Glomerular endothelial cell (primary cell): ENCODE measurements at places on chromosomes 12 and 14.

DNA sequence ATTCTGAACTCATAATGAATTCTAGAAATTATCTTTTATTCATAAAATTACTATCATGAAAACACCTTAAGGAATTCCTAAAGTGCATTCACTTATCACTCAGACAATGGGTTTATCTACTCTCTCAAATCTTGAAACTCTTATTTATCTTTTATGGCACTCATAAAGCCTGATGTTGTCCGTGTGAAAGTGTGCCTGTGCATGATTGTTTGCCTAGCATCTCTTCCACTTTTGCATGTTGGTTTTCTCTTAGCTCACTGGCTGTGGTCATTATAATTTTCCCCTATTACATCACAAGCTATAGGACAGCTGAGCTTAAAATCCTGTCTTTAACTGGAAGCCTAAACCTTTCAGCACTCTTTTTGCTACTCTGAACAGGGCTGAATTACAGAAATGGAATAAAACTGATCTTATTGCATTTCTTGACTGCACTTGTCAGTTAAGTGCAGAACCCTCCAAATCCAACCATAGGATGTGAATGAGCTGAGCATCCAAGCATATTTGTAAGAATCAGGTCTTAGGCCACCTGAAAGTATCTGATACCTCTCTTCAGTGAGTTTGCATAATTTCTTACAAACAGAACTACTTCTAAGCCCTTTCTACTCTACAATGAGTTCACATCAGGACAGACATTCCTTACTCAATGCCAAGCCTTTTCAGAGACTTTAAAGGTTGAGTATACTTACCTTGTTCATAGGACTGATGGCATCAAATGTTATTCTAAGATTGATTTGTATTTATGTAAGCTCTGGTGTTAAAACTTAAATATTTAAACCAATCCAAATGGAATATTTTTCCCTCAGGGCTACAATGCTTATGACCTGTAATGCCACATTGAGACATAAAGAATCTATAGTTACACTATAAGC, 221.2 kb upstream of the KITLG start:
- DNase-seq: no peak

GRCh38 chr12:2682296-2683251, 112.2 kb upstream of the FKBP4 start:
- peak; percentile 9 for DNase-seq

DNA sequence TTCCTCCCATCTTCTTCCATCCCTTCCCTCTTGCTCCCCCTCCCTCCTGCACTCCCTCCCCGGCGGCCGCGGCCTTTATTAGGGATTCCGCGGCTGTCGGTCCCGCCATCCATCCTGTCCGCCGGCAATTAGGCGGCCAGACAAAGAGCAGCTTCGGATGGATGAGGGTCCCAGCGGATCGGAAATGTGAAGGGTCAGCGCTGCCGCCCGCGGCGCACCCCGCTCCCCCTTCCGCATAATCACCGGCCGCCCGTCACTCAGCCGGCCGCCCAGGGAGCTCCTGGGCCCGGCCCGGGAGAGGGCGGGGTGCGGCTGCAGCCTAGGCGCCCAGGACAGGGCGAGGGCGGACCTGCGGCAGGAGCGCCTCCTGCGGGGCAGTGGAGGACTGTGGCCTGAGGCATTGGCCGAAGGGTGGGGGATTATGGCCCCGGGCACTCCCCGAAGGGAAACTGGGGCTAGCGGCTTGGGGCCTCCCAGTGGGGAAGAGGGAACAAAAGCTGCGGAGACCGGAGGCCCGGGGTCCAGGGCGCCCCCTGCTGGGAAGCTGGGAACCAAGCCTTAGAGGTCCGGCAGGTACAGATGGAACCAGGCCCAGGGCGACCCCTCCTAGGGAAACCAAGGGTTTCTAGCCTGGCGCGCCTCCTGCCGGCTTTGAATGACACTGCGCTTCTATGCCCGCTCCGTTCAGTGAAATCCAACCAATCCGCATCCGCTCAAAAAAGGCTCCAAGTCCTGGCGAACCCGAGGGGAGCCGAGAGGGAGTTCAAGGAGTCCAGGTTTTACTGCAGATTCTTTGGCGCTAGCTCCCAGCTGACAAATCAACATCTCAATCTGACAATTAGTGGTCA, 4.4 kb upstream of the DNAJC22 start:
- no peak for DNase-seq

- no peak for DNase-seq
These were observed 8.7 kb upstream of the NCOR2 start for GRCh38 chr12:124576061-124576650.

- DNase-seq: no peak
These were observed 733 bp downstream of the TTC7B start for GRCh38 chr14:90815572-90815821.

- no peak for DNase-seq
These were observed 102.0 kb downstream of the PRMT8 start for GRCh38 chr12:3592856-3593625.

DNA sequence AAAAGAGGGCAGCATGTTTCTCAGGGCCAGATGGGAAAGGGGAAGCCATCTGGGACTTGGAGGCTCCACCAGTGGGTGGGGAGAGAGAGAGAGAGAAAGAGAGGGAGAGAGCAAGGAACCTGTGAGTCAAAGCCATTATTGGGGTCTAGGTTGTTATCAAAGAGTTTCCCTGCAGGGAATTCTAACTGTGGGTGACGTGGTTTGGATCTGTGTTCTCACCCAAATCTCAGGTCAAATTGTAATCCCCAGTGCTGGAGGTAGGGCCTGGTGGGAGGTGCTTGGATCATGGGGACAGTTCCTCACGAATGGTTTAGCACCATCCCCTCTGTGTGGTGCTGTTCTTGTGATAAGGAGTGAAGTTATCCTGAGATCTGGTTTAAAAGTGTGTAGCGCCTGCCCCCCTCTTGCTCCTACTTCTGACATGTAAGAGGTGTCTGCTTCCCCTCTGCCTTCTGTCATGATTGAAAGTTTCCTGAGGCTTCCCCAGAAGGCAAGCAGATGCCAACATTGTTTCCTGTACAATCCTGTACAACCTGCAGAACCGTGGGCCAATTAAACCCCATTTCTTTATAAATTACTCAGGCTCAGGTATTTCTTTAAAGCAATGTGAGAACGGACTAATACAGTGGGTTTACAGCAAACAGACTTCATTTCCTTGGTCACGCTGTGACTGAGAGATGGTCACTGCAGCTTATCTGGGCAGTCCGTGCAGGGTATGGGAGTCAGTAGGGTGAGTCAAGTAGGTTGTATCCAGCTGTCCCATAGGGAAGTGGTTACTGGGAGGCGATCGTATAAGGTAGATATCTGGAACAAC, 52.4 kb downstream of the CCDC91 start:
- DNase-seq: no peak

GRCh38 chr14:103057028-103057371, 349 bp downstream of the CDC42BPB start:
- DNase-seq: no peak

- DNase-seq: no peak
These were observed 34.1 kb upstream of the DAAM1 start for GRCh38 chr14:59154373-59154772.

DNA sequence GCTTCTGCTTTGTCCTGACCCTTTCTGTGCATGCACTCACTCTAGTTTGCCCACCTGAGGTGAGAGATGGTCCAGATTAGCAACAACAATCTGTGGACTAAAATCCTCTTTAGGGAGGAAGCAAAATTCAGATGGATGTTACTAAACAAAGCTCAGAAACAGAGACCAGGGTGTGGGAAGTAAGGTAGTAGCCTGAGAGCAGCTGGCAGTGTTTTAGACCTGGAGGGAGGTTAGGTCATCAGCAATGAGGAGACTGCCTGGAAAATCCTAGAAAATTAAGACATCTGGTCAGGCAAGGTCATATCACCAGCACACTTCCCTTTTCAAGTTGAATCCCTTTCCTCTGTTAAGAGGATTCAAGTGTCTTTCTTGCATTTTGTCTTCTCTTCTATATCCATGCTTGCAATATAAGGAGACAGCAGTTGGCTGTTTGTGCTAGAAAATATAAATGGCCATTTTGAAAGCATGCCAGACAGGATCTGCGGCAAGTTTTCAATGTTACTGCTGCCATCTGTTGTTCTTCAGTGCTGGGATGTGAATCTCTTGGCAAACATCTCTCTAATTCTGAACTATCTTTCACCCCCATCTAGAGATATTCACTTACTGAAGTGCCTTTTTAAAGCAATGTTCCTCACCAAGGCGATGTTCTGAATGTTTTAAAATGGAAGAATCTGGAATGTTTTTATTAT, 266.4 kb downstream of the NAV3 start:
- DNase-seq: no peak

GRCh38 chr12:32148372-32148771, 41.7 kb downstream of the BICD1 start:
- no peak for DNase-seq

DNA sequence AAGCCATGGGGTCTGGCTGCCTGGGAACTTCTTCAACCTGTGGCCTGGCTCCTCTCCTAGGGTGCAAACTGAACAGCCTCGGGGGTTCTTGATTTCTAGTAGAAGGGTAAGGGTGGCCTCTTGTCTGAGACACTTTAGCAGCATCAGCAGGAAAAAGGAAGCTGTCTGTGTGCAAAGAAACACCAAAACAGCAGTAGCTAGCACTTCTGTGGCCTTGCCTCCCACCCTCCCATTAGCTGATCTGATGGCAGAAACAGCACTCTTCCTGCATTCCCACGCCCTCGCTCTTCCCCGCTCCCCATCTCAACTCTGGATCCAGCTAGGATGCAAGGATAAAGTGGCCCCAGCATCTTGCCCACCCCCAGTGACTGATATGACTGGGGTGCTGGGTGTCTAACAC, 20.7 kb downstream of the SLC7A8 start:
- DNase-seq: no peak

GRCh38 chr14:95265106-95266094, 54.3 kb downstream of the CLMN start:
- DNase-seq: peak; percentile 96

DNA sequence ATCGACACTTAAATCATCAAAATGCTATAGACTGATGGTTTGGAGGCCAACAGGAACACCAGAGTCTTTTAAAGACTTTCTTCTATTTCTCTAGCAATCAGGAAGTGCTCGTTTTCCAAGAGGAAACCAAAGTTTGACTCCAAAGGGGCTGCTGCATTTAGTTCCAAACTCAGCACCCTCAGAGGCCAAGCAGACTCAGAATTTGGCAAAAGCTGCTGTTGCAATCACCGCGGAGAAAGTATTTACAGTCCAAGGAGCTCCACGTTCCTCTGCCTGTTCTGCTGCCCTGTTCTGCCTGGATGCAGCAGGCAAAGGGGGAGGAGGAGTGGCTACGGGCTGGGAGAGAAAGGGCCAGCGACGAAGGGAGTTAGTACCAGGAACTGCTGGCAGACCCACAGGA, 325.1 kb downstream of the BCL11B start:
- no peak for DNase-seq

GRCh38 chr12:118035190-118036041, 18.9 kb downstream of the RFC5 start:
- DNase-seq: no peak

DNA sequence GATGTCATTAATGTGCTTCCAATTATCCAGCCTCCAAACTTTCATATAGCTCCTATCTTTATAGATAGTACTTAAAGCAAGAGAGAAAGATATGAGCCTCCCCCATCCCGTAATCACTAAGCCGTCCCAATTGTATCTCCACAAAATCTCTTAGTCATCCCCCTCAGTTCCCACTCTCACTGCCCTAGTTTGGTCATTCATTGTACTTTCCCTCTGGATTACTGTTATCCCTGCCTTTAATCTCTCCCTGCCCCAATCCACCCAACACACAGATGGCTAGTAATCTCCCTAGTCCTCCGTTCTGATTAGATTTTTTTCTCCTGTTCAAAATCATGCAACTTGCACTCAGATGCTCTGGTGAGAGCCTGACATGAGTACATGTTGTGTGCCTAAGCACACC, 5.4 kb upstream of the BCAT1 start:
- no peak for DNase-seq

GRCh38 chr14:93308686-93309345, 24.0 kb downstream of the BTBD7 start:
- DNase-seq: no peak

GRCh38 chr14:94390372-94391086, 2.1 kb upstream of the SERPINA1 start:
- DNase-seq: no peak

- no peak for DNase-seq
These were observed 25.7 kb downstream of the TBC1D15 start for GRCh38 chr12:71865166-71865713.

DNA sequence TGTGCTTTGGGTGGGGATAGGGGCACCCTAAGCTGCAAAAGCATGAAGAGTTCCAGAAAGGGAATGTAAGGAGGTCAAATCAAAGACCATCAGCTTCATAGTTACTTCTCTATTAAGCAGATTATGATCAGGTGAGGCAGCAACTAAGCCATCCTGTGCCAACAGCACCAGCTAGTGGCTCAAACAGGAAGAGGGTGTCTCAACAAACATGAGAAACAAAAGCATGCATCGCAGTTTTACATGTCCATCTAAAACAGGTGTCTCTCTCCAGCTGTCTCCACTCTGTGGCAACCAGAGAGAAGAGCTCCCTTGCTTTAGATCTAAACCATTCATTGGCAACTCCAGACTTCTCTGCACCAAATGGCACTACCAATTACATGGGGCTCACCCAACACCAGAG, 52.9 kb downstream of the ACTN1 start:
- no peak for DNase-seq

DNA sequence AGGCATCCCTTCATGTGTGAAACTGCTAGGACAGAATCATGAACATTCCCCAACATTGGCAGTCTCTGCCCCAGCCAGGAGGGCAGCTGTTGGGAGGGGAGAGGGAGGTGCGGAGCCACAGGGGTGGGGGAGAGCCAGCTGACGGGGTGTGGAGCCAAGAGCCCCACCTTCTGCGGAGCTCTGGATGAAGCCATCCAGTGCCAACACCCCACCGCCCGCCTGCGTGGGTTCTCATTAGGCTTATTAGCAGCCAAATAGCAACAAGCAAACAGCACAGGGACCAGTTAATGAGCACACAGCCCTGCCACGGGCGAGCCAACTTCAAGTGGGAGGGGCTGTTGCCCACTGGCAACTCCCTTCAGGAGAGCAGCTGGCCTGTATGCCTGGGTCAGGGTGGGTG, 12.1 kb downstream of the LTBP2 start:
- no peak for DNase-seq

- no peak for DNase-seq
These were observed 152.2 kb downstream of the PDE3A start for GRCh38 chr12:20520532-20520931.

- no peak for DNase-seq
These were observed 132.6 kb upstream of the MAP1LC3B2 start for GRCh38 chr12:116426391-116427136.

DNA sequence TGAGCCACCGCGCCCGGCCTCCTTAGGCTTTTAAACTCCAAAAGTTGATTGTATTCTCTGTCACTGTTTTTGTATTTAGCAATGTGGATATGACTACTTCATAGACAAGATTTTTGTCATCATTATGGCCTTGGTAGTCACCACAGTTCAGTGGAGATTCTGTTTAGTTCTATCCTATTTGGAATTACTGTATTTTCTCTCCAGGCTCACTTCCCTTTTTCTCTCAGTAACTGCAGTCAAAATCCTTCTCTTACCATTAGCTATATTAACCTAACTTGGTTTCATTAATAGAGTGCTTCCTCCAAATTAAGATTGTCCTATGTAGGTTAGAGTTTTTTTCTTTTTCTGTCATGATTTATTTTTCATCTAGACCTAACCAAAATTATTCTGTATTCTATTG, 283.9 kb downstream of the TMTC2 start:
- no peak for DNase-seq

- no peak for DNase-seq
These were observed 63.4 kb downstream of the APOBEC1 start for GRCh38 chr12:7602277-7602676.
